ENCODE measurements at places on chromosomes 5 and 9.
A peak's percentile ranks its signal among the peaks of the same experiment; 100 is the strongest.

GRCh38 chr9:125151730-125152129 is 8.4 kb upstream of the SCAI start:
- DNase-seq: no peak

DNA sequence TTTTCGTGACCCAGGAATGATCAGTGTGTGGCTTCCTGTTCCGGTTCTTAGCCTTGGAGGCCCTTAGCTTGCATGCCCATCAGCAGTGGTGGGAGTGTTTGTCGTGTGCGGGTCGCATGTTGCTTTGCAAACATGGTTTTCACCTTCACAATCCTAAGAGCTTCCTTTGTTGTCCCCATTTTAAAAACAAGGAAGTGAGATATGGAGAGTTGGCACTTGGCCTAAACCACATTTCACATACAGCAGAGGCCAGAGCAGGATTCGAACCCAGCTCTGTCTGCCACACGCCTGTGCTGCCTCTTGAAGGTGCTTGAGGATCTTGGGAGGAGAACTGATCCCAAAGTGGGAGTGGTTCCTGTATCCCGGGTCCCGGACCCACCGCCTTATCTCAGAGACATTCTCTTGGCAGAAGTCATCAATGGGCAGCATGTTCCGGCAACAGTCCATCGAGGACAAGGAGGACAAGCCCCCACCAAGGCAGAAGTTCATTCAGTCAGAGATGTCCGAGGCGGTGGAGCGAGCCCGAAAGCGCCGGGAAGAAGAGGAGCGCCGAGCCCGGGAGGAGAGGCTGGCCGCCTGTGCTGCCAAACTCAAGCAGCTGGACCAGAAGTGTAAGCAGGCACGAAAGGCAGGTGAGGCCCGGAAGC is 38.2 kb upstream of the POMT1 start:
- DNase-seq: no peak

DNA sequence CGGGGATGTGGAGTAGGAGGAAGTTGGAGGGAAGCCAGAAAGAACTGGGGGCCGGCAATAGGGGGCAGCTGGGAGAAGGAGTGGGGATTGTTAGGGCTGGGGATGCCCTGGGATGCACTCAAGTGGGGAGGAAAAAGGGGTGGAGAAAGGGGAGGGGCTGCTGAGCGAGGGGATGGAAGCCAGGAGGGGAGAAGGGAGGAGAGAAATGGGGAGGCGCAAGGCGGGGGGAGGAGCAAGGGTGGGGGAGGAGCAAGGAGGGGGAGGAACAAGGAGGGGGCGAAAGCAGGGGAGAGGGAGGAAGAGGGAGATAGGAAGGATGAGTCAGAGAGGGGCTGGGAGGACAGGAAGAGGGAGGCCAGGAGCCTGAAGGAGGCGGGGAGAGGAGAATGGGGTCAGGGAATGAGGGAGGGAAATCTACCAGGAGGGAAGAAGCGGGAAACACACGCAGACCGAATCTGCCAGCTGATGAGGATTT is 1.6 kb downstream of the IRX4 start:
- DNase-seq: no peak

DNA sequence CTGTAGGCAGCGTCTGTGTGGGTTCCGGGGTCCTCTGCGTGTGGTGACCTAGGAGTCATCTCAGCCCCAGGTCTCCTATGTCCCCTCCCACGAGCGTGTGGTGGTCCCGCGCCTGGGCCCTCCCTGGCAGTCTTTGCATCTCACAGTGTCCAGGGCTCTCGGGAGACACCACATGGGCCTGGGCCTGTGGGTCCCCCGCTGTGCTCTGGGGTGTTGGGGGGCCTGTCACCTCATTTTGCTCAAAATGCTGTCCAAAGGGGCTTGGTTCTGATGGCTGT is 27.1 kb downstream of the CEP72 start:
- no peak for DNase-seq

- no peak for DNase-seq
Measured at GRCh38 chr5:76365561-76365960, 37.5 kb upstream of the IQGAP2 start.

DNA sequence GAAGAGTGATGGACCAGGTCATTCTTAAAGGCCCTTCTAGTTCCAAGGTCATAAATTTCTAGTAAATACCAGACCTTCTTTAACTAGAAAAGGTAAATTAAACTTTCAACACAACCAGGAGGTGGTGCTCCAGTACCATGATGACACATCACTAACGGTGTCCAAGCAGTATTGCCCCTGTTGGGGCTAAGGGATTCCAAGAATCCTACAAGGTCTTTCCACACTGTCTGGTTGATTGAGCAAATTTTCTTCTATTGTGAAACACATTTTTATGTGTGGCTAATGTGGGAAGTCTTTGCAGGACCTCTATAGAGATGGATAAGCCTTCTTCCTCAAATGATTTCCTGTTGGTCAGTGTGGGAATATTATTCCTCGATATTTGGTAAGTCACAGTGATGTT is 459.6 kb upstream of the PAPPA start:
- peak; percentile 47 for DNase-seq

DNA sequence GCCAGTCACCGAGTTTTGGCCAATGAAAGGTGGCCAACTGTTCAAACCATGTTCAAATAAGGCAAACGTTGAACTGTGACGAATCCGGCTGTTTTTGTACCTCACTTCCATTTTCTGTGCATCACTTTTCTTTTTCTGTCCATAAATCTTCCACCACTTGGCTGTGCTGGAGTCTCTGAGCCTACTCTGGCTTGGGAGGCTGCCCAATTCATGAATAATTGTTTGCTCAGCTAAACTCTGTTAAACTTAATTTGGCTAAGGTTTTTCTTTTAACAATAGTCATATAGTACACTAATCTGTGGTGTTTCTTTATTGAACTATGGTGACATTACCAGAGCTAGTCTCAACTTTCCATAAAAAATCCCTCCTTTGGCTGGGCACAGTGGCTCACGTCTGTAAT is 11.3 kb downstream of the NIM1K start:
- no peak for DNase-seq

DNA sequence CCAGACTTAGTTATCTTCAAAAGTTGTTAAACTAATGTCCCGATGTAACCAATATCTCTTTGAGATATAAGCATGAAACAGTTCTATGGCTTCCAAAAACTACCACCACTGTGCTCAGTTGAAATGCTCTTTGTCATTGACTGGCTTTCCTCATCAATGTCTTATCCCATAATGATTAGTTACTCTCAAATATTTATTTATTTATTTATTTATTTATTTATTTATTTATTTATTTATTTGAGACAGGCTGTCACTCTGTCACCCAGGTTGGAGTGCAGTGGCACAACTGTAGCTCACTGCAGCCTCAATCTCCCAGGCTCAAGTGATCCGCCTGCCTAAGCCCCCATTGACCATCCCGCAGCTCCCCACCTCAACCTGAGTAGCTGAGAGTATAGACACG is 28.0 kb upstream of the MLLT3 start:
- DNase-seq: no peak

All from tibial artery (tissue), 4 donors.